ENCODE measurements at places on chromosomes 13 and 19. TPM values are rescaled to one million over a fixed set of nuclear protein-coding genes. Genes with fewer than 3 reads are reported as not detected.

Gene KLK2
- not detected for total RNA-seq

Gene ZNF546
- 3.2 TPM for total RNA-seq

DNA sequence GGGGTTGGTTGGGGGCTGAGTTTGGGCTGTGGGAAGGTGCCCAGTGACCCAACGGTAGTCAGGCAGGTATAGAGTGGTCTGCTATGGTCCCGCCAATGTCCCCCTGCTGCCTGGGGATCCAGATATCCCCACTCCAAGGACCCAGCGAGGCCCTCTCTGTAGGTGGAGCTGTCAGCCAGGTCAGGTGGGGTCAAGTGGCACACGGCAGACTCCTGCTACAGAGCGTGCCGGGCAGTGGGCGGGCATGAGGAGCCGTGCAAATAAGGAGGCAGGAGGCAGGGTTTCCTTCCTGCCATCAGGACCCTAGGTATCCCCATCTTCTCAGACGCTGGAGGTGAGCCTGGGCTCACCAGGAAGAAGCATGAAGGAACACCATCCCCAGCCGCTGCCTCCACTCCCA lies 14.9 kb downstream of the EVI5L start:
- no peak overlapping the region for H3K27ac ChIP-seq
- H3K4me3 ChIP-seq: no peak overlapping the region
- H3K36me3 ChIP-seq: no peaks in the 10 kb centered on the region

GRCh38 chr13:19861762-19862161 lies 1.7 kb downstream of the ZMYM5 start:
- peak overlapping the region; percentile 98 for H3K27ac ChIP-seq
- no peaks in the 10 kb centered on the region for H3K27me3 ChIP-seq
- H3K4me3 ChIP-seq: peak overlapping the region; percentile 82
- DNase-seq: no peak
- H3K36me3 ChIP-seq: no peaks in the 10 kb centered on the region

GRCh38 chr13:29888306-29888705 lies 37.9 kb upstream of the UBL3 start:
- no peaks in the 10 kb centered on the region for H3K36me3 ChIP-seq
- H3K4me3 ChIP-seq: no peak overlapping the region
- DNase-seq: no peak
- H3K4me1 ChIP-seq: no peaks in the 10 kb centered on the region
- no peak overlapping the region for H3K27ac ChIP-seq

GRCh38 chr19:48644839-48645619 lies 958 bp downstream of the CA11 start:
- H3K36me3 ChIP-seq: no peaks in the 10 kb centered on the region
- H3K4me1 ChIP-seq: peaks cover 23% of the 10 kb centered on the region
- peak; percentile 77 for DNase-seq
- H3K4me3 ChIP-seq: peak overlapping the region; percentile 94
- no peaks in the 10 kb centered on the region for H3K27me3 ChIP-seq

Gene GARIN5A
- 1.9 TPM for total RNA-seq

DNA sequence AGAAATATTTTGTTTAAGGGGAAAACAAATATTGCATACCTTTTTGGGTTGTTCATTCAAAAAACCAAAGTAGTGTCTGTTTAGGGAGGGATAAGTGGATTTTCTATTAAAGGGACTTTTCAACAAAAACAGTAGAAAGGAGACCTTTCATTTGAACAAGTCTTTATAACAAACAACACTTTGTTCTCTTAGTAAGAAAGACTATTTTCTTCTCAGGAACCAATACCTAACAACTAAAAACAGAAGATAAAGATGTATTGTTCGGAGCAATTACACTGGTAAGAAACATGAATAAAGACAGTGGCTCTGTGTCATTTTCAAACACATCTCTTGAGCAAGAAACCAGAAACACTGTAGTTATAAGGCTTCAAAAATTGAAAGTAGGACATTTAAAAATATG lies 1610.1 kb upstream of the PCDH20 start:
- no peaks in the 10 kb centered on the region for H3K4me1 ChIP-seq
- DNase-seq: no peak
- H3K36me3 ChIP-seq: no peaks in the 10 kb centered on the region
- H3K4me3 ChIP-seq: no peak overlapping the region
- H3K27ac ChIP-seq: no peak overlapping the region

All from gastrocnemius medialis (tissue), 4 donors.